ENCODE measurements at places on chromosomes 2 and 18.

- no peak for DNase-seq
These were observed 452 bp downstream of the RAPH1 start for GRCh38 chr2:203534621-203535077.

DNA sequence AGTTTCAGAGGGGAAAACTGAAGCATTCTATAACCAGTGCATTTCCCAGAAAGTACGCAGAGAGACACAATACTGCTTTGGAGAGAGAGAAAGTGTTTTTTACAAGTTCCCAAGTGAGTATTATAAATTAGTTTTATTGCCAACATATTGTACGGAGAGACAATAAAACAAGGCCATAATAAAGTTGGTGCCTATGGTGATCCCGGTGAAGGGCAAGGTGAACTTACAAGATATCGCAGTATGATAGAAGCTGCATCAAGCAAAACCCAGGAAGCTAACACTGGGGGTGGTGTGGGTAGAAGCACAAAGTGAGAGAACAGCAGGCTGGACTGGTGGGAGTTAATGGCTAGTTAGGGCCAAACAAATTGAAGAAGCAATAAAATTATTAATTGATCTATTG lies 7.5 kb downstream of the TMSB10 start:
- DNase-seq = no peak

DNA sequence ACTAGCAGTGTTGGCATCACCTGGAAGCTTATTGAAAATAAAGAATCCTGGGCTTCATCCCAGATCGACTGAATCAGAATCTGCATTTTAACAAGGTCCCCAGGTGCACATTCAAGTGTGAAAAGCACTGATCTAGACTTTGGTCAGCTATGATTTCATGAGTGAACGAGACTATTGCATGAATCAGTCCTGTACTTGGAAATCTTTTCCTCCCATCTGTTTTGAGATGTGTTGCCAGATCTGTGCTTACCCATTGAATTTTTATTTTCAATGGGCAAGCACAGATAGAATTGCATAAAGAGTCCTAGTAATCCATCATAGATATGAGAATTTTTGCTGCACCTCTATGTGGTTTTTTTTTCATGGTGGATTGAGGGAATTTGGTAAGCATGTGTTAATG lies 64.0 kb downstream of the PMS1 start:
- no peak for DNase-seq

DNA sequence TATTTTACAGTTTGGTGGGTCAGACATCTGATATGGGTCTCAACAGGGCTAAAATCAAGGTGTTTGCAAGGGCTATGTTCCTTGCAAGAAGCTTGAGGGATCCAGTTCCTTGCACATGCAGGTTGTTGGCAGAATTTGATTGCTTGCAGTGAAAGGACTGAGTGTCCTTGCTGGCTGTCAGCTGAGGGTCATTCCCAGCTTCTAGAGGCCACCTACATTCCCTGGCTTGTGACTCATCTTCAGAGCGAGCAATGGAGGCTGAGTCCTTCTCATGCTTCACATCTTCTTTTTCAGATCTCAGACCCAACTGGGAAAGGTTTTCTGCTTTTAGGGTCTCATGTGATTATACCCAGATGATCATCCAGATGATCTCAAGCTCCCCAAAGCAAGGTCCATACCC lies 12.4 kb downstream of the MEX3C start:
- DNase-seq = no peak

DNA sequence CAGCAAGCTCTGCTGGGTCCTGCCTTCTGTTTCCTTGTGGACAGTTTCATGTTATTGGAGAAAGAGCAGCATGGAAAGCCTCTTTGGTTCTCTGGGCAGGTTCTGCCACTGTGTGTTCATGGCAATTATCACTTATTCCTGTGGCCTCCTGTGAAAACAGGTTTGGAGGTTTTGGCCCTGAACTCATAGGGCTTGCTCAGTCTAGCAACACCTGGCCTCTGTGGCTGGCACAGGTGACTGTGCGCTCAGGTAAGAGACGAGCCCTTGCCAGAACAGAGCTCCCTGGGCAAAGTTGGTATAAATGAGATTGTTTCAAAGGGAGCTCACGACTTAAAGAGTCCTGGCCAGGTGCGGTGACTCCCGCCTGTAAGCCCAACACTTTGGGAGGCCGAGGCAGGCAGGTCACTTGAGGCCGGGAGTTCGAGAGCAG lies 5.7 kb downstream of the CEP68 start:
- DNase-seq = no peak

GRCh38 chr2:165967746-165968145 lies 14.2 kb upstream of the TTC21B start:
- DNase-seq = no peak

DNA sequence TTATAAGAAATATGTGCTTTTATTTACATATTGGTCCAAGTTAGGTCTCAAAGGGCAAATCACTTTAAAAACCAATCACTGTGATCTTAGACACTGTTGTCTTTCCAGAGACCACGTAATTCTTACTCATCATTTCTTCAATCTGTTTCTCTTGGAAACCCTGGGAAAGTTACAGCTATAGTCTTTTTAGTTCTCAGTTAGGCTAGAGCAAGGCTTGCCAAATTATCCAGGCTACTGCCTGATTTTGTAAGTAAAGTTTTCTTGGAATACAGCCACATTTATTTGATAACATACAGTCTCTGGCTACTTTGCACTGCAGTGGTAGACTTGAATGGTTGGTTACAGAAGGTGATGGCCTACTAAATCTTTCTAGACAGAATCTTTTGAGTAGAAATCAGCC lies 106.0 kb downstream of the KIAA1328 start:
- peak; percentile 92 for DNase-seq

DNA sequence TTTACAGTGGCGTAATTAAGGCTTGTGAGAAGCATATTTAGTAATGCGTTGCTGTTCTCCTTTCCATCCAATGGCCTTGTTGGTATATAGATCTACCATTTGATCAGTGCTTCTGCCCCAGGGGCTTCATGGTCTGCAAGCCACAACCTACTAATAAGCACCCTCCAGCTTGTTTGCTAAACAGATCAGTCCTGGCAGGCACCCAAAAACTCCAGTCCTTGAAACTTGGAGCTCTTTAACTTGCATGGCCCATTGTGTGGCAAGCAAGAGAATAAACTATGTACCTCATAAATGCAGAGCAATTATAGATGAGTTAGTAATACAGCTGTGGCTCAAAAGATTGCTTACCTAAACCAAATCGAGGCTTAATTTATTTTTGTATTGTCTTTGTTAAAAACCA lies 158.5 kb downstream of the FTCDNL1 start:
- no peak for DNase-seq

DNA sequence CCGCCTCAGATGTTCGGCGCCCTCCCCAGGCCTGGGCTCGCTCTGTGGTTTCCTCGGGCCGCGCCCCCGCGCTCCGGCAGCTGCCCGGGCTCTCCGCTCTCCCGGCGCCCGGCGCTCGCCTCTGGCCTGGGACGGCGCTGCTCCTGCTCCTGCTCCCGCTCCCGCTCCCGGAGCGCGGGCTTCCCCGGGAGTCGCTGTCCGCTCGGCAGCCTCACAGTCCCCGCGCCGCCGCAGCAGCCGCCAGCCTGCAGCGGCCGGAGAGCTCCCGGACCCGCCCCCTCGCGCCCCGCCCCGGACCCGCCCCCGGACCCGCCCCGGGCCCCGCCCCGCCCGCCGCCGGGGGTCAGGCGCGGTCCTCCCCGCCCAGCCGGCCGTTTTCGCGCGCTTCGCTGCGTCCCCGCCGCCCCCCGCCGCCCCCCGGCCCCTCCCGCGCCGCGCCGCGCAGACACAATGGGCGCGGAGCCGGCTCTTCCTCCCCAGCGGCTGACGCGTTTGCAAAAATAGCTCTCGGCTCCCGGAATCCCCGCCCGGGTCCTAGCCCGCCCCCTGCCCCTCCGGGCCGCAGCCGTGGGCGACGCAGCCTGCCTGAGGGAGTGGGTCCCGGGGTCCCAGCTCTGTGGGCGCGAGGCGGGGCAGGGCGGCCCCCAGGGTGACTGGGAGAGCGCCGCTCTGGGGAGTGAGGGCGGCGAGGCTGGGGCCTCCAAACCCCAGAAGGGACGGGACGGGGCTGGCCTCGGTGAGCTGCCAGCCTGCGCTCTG lies at the start of gene ARL4C:
ARL4C (minus strand) TSS at position 247 of the 759 bp plus-strand sequence. CDS start 495 bp downstream, outside the sequence.
- peak; percentile 59 for DNase-seq

DNA sequence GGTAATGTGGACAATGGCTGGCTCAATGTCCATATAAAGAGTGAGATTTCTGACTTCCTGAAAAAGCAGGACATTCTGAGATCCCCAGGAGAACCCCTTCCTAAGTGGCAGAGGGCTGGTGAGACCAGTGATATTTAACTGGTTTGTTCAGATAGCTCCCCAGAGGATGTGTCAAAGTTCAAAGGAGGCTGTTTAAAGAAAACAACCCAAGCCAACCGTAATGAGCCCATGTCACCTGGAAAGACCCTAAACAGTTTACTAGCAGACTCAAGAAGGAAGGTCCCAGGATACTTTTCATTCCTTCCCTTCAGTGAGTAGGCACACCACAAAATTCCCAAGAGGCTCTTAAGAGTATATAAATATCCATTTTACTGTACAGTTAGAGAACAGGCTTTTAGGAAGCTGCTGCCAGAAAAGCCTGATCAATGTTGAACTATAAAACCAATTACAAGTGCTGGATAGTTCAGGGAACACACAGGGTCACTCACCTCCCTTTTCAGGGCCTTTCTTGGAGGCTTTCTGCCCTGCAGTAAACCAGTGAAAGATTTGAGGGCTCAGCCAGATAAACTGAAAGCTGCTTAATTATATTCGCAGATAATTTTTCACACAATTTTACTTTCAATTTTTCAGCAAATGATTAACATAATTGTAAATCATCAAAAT lies 293.5 kb downstream of the ASXL3 start:
- no peak for DNase-seq

GRCh38 chr18:44946529-44947113 lies 265.9 kb downstream of the SETBP1 start:
- DNase-seq = no peak

GRCh38 chr2:168404764-168405163 lies 51.3 kb upstream of the CERS6 start:
- no peak for DNase-seq

- DNase-seq = no peak
These were observed 136.7 kb upstream of the NCK2 start for GRCh38 chr2:105607920-105608504.
